ENCODE measurements at places on chromosomes 2 and 18.
A peak's percentile ranks its signal among the peaks of the same experiment; 100 is the strongest.

- no peak for DNase-seq
Observed at GRCh38 chr2:173747035-173747434, 218.1 kb downstream of the SP3 start.

DNA sequence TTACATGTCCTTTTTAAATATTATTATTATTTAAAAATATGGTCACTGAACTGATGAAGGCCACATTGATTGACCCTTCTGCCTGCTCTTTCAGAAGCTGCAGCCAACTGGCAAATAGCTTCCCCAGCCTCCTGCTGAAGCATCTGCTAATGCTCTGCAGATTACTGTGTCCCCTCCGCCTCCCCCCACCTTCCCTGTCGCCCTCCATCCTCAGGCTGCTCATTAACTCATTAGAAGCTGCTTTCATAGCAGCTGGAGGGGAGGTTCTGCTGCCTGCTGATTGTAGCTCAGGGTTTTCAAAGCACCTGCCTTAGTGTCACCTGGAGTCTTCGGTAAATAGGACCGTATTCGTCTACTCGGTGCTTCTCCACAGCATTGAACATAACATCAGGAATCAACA is 24.8 kb upstream of the LMAN1 start:
- no peak for DNase-seq

GRCh38 chr18:23529604-23530003 is 26.3 kb downstream of the RMC1 start:
- peak; percentile 16 for DNase-seq

- DNase-seq, result no peak
Observed at GRCh38 chr18:22368021-22368420, 49.7 kb downstream of the CTAGE1 start.

- DNase-seq, result no peak
Observed at GRCh38 chr2:112703684-112704083, 17.1 kb upstream of the NT5DC4 start.

GRCh38 chr2:121454549-121455090 is 76.1 kb upstream of the RNU4ATAC start:
- DNase-seq, result no peak

DNA sequence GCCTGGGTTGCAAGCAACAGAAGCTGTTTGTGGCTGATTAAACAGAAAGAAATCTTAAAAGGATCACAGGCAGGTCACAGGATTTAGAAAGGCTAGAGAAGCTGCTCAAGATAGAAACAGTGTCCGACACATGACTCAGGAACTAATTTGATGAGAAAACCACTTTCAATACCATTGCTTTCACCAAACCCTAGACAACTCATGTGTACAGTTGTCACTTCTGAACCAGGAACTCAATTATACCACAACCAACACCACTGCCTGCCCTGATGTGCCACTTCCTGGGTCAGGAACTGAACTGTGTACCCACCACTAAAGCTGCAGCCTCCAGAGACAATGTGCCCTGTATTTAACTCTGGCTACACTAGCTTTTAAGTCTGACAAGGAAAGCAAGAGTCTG is 56.0 kb downstream of the TMEM247 start:
- DNase-seq, result peak; percentile 67

DNA sequence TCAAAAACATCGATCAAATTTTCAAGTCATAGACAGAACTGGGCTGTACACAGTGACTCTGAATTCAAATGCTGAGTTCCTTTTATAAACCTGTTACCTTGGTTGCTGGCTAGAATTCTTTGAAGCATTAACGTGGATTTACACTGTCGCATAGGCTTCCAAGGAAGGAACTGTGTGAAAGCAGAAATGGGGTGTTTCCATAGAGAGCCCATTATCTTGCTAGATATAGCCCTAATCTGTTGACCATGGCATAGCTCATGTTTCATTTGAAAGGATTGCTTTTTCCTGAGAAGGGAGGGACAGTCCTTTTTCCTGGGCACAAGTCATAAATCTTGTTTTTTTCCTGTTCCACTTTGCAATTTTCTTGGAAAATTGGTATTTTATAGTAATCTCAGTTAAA is 73.8 kb upstream of the NEUROD1 start:
- DNase-seq, result no peak

DNA sequence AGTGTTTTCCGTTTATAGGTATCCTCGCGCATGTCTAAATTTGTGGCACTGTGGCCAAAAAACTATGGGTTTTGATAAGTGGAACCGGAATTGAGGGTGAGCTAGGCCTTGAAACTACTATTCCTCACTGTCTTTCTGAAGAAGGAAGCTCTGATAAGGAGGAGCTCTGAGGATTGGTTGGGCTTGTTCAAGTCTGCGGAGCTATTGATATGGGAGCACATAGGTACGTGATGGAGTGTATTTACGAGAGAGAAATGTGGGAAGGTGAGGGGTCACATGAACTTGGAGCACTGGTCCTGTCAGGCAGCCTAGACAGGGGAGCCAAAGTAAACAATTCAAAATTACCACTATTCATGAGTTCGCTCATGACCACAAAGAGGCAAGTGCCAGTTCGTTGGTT is 131.4 kb downstream of the BABAM2 start:
- DNase-seq, result no peak

Measured in CD4-positive, alpha-beta T cell treated with Interleukin-4 for 4 hours (primary cell).